Activated T-helper 1 cell treated with anti-CD3 and anti-CD28 coated beads, Interleukin-12 subunit alpha, Interleukin-12 subunit beta, Interleukin-2, Interleukin-4 antibody, amounts not matched to agents 30 ng/mL and 10 ng/mL and 1 ng/mL, durations not matched to agents 14 hours and 24 hours and 36 hours (primary cell): ENCODE measurements at places on chromosomes 16 and 17.

DNA sequence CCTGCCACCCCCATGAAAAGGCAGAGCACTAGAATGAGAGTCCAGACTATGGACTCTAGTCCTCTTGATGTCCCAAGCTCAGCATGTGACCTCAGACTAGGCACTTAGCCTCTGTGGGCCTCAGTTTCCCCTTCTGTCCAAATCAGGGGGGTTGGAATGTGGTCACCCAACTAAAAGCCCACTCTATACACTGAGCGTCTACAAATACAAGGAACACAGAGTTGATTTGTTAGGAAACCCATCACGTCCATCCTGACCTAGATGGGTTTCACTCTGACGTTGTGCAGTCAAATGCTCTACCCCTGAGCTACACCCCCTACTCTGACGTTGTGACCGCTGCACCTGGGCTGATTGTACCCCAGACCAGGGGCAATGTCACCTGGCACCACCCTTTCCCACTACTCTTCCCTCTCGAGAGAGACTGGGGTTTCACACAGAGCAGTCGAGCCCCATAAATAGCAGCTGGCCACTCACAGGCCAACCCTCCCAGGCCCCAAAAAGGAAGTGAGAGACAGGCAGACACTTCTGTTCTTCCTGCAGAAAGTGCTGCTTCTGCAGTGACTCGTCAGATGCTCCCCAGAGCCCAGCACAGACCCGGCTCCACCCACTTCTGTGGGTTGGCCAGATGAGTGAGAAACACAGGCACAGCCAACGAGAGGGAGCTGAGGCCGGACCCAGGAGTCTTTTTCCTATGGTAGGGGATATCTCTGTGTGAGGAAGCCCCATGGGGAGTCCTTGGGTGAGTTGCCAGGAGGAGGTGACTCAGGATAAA is 16.1 kb upstream of the TNFRSF13B start:
- peak; percentile 69 for DNase-seq

GRCh38 chr17:62388856-62389255 is 8.5 kb downstream of the EFCAB3 start:
- no peak for DNase-seq

DNA sequence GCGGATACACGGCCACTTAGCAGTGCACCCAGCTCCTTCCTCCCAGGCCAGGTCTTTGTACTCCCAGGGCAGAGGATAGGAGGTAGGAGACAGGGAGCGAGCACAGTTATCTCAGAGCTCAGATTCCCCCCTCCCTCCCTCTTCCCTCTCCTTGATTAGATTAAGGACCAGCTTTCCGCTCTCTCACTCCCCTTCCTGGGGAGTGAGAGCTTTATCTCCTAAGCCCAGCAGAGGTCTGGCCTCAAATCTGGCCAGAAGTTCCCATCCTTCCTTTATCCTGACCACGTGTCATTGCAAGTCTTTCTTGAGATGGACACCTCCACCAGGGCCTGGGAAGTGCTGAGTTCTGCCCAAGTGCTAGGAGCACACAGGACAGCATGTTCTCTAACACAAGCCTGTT is 5.1 kb downstream of the ARL4D start:
- no peak for DNase-seq

GRCh38 chr16:29644338-29644857 is 18.6 kb upstream of the SPN start:
- DNase-seq = no peak

- no peak for DNase-seq
Measured at GRCh38 chr16:1158456-1159324, 5.8 kb downstream of the CACNA1H start.
